ENCODE measurements at places on chromosomes 1 and 21.

- DNase-seq, result no peak
Observed at GRCh38 chr1:10918531-10918930, 93.9 kb upstream of the TARDBP start.

DNA sequence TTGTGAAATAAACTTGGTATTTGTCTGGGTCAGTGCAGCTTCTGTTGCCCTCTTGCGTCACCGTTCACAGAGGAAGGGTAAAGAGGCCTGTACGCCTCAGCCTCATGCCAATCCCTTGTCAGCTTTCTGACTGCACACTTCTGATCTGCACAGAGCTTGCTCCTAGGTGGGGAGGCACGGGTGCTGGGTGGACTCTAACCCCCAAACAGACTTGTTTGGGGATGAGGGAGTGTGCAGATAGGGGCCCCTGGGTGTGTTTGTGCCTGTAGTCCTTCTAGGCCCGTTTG is 803 bp upstream of the B4GALT2 start:
- DNase-seq, result no peak

DNA sequence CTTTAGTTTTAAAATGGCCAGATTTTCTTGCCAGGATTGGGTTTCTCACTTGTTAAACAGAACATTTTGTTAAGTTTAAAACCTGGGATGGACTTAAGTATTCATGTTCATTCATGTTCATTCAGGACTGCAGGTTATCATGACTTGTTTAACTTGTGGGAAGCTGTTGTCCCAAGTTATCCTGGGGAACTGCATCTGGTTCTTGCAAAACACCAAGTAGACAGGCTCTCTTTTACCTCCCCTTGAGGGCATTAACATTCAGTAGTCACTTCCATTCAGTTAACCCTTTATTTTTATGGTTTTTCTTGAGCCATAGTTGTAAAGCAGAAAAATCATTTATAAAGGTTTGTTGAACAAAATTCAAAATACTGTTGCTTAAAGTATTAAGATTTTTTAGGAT is 8.1 kb downstream of the SOD1 start:
- no peak for DNase-seq

- DNase-seq, result no peak
Observed at GRCh38 chr1:184597650-184598357, 156.9 kb downstream of the EDEM3 start.

DNA sequence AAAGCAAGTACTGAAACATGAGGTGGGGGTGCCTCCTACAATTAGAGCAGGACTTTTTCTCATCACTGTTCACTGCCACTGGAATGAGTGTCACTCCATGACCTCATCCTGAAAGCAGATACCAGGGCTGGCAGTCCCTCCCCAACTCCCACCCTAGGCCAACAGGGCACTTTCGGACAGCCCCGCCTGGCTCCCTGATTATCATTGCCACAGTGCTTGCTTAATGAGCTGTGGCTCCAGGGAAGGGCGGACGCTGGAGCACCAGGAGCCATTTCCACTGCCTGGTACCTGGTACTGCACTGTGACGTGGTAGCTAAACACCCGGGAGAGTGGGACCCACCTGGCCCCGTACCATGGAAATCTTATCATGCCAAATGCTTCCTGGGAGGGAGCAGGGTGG is 22.3 kb downstream of the SLC9A1 start:
- no peak for DNase-seq

- no peak for DNase-seq
Observed at GRCh38 chr1:177343445-177343844, 172.7 kb downstream of the BRINP2 start.
